Stimulated activated CD8-positive, alpha-beta memory T cell treated with anti-CD3 and anti-CD28 coated beads, Interleukin-2, amount 100 ng/mL, for 1 hour (primary cell): ENCODE measurements at places on chromosomes 13 and 19.

- no peak for DNase-seq
These were observed 95.6 kb downstream of the PCDH9 start for GRCh38 chr13:67134417-67135129.

- DNase-seq, result no peak
These were observed 23.6 kb downstream of the VSTM2B start for GRCh38 chr19:29549105-29550070.

DNA sequence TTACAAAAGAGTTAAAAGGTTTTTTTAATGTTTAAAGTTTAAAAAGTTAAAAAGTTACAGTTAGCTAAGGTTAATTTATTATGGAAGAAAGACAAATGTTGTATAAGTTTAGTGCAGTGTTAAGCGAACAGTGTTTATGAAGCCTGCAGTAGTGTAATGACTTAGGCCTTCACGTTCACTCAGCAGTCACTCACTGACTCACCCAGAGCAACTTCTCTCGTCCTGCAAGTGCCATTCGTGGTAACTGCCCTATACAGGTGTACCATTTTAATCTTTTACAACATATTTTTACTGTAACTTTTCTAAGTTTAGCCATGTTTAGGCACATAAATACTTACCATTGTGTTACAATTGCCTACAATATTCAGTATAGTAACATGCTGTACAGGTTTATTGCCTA lies 398.2 kb upstream of the NBEA start:
- DNase-seq, result no peak

- DNase-seq, result no peak
These were observed 28.2 kb downstream of the IGFL2 start for GRCh38 chr19:46176116-46176860.

DNA sequence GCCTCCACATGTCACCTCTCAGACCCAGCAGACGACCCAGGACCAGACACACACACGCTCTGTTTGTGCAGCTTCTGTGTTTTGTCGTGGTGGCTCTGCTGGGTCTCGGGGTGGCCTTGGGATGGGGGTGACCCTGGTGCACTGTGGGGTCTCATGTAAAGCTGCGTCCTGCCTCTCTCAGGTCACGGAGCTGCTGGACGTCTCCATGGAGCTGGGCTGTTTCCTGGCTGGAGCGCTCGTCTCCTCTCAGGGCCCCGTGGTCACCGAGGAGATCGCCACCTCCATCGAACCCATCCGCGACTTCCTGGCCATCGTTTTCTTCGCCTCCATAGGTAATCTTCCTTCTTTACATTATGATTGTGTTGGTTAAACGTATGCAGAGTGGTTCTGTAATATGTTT lies 45.4 kb upstream of the TFDP1 start:
- DNase-seq, result no peak

DNA sequence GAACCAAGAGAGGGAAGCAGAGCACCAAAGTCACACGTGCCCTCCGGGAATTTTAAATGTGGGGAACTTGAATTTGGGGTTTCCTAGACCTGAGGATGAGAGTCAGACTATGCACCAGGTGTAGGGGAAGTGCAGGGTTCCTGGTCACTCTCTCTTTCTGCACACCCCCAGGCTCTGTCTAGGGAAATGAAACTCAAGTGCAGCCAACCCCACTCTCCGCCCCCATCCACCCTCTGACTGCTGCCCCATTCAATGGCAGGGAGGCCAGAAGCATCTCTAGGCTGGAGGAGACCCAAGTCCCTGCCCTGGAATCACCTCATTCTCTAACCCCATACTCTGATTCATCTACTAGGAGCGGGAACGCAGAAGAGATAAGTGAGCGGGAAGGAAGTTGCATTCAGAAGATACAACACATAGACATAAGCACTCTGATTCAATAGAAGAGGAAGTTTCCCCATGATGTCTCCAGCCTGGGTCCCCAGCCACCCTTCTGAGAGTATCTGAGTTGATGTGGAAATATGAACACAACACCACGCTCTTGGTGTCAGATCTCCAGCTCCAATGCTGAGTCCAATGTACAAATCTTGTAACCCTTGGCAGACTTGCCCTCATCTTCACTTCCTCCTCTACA lies 4.7 kb upstream of the SIGLEC14 start:
- no peak for DNase-seq

GRCh38 chr19:39264306-39265290 lies 3.6 kb upstream of the IFNL2 start:
- DNase-seq, result no peak

- no peak for DNase-seq
These were observed 109.4 kb downstream of the KCTD15 start for GRCh38 chr19:33905937-33906577.

- no peak for DNase-seq
These were observed at the start of gene ASPDH for GRCh38 chr19:50513746-50514345. TSS of gene ASPDH (minus strand) at chr19:50513913. CDS start at chr19:50513823, 90 bp downstream.

GRCh38 chr13:73521290-73521624 lies 462.5 kb downstream of the KLF5 start:
- DNase-seq, result no peak

- DNase-seq, result no peak
These were observed 24.2 kb downstream of the C2CD4C start for GRCh38 chr19:384799-385169.

DNA sequence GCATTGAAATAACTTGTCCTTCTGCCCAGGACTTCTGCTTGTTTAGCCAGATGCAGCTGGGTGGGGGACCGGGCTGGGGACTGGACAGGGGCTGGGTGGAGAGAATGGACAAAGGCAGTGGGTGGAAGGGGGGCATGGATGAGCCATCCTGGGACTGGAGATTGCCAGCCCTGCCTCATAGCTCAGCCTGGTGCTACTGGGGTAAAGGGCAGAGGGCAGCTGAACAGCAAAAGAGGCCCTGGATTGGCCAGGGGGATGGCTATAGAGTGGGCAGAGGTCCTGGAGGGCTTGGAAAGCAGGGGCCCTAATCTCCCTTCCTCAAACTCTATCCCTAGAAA lies 17.7 kb upstream of the PLAUR start:
- no peak for DNase-seq

- no peak for DNase-seq
These were observed 309.2 kb downstream of the FGF9 start for GRCh38 chr13:21980049-21980448.

- DNase-seq, result no peak
These were observed 68.2 kb downstream of the ARHGAP35 start for GRCh38 chr19:46928951-46929350.

DNA sequence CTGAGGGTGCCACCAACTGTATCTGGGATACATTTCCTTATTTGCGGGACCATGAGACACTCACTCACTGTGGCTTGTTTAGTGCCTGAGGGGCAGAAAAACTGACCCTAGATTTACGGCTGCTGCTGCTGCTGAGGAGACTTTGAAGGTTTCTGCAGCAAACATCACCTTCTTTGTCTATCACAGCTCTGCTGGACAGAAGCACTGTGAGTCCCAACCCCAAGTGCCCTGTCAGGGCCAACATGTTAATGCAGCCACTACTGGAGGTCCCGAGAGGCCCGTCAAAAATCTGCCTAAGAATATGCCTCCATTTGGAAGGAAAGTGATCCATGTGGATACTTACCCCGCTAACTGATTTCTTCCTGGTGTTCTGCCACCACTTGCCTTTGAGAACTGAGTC lies 37.3 kb upstream of the UBL3 start:
- DNase-seq, result no peak

GRCh38 chr13:29892151-29892550 lies 41.7 kb upstream of the UBL3 start:
- no peak for DNase-seq

GRCh38 chr19:49443366-49444099 lies 2.2 kb upstream of the SLC17A7 start:
- peak; percentile 85 for DNase-seq

DNA sequence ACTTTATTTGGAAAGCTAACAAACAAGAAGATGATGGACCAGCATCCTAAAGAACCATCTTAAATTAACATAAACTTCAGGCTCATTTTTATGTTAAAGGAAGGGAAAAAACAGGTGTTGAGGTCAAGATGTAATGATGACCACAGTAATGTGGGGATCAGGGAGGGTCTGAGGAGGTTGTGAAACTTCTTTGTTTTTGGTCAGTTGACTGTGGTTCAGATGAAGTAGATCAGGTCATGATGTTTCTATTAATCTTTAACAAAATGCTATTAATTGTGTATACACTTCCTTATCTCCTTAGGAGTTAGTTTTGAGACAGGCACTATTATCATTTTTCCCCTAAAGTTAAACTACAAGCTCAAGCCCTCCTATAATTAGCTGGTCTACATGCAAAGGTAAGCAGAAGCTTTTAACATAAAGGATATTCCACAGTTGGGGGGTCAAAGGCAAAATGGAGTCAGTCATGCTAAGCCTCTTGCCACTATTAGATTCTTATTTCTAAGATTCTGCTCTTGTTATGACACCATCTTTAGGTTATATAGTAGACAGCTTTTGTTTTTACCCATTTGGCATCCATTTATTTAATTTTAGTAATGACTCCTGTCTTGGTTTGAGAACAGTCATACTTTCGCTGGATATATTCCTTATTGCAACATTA lies 800.1 kb upstream of the PCDH9 start:
- DNase-seq, result no peak

DNA sequence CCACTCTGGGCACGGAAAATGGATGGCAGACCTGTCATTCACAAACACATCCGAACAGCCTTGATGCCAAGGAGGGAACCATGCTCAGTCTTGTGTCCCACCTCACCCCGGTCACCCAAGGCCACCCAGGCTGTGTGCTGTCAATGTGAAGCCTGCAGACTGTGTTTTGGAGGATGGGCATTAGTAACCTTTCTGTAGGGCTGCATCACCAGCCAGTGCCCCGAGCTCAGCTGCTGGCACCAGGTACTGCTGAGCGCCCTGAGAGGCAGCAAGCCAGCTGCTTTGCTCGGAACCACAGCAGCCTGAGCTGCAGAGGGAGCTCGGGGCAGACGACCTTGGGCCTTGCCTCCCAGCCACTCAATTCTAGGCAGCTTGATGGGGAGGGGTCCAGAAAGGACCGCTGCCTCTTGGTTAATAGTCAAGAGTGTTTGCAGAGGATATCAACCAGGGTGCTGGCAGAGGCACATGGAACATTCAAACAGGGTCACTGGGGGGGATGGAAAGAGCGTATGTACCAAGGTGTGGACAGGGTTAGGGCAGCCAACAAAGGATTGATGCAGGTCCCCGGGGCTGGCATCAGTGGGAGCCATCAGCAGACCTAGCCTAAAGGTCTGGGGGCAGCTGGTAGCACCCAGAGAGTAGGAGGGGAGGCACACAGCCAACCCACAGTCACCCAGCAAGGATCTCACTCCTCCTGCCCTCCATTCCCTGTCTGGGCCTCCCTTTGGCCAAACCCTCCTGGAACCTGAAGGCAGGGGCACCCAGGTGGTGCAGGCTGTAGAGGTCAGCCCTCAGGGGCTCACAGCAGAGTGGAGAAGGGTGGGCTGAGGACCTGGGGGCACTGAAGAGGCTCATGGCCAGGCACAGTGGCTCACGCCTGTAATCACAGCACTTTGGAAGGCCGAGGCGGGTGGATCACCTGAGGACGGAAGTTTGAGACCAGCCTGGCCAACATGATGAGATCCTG lies 8.1 kb downstream of the VSTM2B start:
- DNase-seq, result no peak

DNA sequence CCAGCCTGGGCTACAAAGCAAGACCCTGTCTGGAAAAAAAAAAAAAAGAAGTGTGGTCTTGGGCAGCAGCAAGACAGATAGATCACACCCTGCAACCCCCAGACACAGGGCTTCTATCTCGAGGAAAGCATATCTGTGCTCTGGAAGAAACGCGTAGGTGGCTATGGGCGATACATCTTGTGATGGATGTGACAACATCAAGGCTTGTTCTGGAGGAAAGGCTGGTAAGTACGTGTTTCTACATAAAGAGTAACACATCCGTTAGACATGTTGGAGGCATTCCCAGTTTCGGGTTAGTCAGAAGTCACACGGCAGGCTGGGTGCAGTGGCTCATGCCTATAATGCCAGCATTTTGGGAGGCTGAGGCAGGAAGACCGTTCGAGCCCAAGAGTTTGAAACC lies 6.6 kb upstream of the DHDH start:
- DNase-seq, result no peak

- no peak for DNase-seq
These were observed 56.4 kb downstream of the CYSLTR2 start for GRCh38 chr13:48710160-48710559.

- DNase-seq, result no peak
These were observed 1019.0 kb downstream of the DIAPH3 start for GRCh38 chr13:59144700-59145099.

- DNase-seq, result no peak
These were observed 3.2 kb downstream of the SERPINE3 start for GRCh38 chr13:51342706-51343105.

DNA sequence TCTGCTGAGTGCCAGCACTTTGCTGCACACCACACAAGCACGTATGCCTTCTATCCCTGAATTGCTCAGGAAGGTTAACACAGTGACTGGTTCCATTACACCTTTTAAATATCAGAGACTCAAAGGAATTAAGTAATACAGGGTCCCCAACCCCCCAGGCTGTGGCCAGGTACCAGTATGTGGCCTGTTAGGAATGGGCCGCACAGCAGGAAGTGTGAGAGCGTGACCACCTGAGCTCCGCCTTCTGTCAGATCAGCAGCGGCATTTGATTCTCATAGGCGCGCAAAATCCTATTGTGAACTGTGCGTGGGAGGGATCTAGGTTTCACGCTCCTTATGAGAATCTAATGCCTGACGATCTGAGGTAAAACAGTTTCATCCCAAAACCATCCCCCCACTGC lies 194.5 kb downstream of the FOXO1 start:
- DNase-seq, result no peak

- DNase-seq, result no peak
These were observed 31.2 kb downstream of the GADD45B start for GRCh38 chr19:2507109-2507508.

GRCh38 chr13:113654591-113655345 lies 3.2 kb downstream of the ATP4B start:
- no peak for DNase-seq

GRCh38 chr19:57934820-57935665 lies at the start of gene ZNF418:
TSS of gene ZNF418 (minus strand) at chr19:57935402. CDS start at chr19:57933822, 1,580 bp downstream.
- DNase-seq, result no peak

GRCh38 chr19:13833330-13834243 lies 38.3 kb downstream of the ZSWIM4 start:
- peak; percentile 81 for DNase-seq

- DNase-seq, result no peak
These were observed 42.2 kb downstream of the IFT88 start for GRCh38 chr13:20609145-20609544.

DNA sequence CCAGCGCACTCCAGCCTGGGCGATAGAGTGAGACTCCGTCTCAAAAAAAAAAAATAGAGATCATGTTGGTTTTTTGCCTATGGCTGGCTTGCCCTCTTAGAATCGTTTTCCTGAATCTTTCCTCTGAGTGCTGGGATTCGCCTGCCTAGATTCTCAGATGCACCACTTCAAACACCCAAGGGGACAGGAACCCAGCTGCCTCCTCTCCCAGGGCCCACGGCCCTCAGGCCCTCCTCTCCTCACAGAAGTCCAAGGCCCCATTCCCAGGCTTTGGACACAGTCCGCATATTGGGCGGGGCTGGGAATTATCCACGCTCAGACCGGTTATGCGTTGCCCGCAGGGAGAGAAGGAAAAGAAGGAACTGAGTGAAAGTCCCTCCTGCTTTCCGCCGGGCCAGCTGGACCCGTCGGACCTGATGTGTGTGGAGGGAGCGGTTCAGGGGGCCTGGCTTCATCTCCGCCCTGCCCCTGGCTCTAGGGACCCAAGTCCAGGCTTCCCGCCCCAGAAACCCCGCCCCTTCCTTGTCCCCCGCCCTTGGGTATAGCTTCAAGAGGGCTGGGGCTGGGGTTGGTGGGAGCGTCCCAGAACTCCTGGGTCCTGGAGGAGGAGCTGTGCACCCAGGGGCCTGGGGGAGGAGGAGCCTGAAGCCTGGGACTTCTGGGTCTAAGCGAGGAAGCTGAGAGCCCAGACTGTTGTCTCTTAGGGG lies 5.8 kb downstream of the PPFIA3 start:
- no peak for DNase-seq

GRCh38 chr13:97445522-97446187 lies 11.7 kb downstream of the RAP2A start:
- DNase-seq, result no peak
